Stimulated activated CD4-positive, alpha-beta T cell treated with anti-CD3 and anti-CD28 coated beads, Interleukin-12 subunit alpha, Interleukin-12 subunit beta, amount 100 ng/mL, for 48 hours (primary cell): ENCODE measurements at places on chromosomes 3 and 15.

- DNase-seq: no peak
Measured at GRCh38 chr3:55658270-55658669, 171.2 kb upstream of the WNT5A start.

DNA sequence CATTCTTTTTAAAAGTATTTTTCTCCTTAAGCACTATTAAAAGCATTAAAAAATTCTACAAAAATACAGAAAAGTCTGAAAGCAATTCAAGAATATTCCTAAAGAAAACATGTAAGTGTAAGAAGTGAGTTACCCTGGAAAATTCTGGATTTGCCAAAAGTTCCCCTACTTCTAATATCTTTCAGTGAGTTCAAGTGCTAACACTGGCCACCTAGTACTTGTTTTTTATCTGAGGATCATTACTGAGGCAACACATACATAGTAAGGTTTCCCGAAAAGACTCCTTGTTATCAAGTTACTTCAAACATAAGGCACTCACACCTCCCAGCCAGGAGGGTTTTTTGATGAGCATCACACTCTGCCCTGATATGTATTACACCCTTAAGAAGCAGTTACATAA, 158.4 kb downstream of the TIGIT start:
- DNase-seq: no peak

DNA sequence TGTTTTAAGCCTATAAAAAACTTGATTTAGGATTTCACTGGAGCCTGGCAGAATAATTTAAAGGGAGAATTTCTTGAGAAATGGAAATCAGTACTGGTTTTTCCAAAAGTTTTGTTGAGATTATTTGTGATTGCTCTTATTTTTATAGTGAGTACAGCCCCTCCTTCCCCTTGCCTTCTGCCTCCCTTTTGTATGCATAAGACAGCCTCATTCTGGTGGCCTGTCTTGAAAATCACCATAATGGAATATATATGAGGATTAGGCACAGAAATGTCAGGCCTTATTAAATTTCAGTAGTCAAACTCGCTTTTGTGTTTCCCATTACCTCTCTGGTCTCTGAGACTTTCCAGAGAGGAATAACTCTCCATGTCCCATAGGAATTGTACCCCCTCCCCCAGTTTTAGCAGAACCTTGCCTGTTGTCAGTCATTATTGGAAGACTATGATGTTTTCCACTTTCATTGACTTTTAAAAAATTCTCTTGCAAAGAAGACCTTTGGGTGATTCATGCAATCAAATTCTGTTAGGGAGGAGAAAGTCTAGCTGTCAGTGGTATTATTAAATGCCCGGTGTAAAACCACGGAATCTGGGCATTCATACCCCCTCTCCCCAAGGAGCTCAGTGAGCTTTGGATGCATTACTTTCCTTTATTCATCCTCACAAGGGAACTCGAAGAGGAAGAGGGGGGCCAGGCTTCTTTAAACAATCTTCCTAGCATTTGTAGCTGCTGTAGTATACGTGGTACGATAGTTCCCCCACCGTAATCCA, 171.6 kb upstream of the TSC22D2 start:
- no peak for DNase-seq

DNA sequence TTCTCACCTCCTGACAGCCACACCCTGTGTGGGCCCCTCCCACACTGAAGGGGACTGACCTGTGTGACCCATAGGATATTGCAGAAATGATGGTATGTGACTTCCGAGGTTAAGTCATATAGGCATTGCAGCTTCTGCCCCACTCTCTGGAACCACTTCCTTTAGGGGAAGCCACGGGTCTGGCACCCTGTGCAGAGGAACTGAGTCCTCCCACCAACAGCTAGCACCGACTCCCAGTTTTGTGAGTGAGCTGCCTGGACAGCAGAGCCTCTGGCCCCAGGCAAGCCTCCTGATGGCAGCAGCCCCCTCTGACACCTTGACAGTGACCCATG, 24.6 kb upstream of the SLC6A6 start:
- DNase-seq: peak; percentile 18

DNA sequence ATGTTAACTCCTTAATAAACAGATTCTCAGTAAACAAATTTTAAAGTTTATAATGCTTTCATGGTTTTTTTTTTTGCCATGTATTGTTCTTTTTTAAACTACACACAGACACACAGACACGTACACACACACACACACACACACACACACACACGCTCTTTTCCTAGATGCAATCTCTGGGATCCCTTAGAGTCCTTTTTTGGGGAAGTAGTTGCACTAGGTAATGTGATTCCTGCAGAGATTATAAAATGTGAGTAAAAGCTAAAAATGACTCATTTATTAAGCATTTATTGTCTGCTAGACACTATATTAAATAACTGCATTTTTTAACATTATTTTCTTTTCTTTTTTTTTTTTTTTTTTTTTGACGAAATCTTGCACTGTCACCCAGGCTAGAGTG, 19.9 kb downstream of the NDUFB5 start:
- DNase-seq: no peak

- DNase-seq: no peak
Measured at GRCh38 chr3:178583963-178584575, 47.8 kb downstream of the KCNMB2 start.

DNA sequence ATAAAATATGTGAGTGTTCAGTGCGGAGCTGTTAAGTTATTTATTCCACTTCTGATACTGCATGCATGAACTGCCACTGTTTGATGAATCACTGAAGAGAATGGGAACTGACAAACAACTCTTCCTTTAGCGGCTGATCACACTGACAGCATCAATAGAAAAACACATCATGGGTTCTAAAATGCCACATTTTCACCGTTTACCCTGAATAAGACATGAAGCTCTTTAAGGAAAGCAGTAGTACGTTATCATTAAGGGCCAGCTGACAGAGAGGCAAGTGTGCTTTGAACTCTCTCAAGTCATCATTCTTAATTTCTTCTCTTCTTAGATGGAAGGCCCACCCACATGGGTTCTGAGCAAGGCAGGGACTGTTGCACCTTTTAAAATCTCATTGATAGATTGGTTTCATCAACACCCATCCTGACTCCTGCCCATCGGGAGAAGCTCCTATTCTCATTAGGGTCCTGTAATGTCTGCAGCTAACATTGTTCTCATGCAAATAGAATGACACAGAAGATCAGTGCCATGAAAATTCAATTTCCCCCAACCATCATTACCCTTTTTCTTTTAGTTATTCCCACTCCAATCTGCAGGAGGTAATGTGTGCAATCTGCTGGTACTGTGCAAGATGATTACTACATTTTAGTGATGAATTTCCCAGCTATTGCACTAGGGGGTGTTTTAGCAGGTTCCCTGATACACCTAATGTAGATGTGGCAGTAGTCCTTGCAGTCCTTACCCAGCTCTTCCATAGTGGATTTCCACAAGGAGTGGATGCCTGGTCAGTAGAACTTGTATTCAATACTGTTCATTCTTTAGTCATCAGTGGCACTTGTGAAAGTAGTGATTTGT, 119.1 kb downstream of the ROBO2 start:
- no peak for DNase-seq

GRCh38 chr15:67670647-67671305, 128.3 kb downstream of the MAP2K5 start:
- DNase-seq: no peak

DNA sequence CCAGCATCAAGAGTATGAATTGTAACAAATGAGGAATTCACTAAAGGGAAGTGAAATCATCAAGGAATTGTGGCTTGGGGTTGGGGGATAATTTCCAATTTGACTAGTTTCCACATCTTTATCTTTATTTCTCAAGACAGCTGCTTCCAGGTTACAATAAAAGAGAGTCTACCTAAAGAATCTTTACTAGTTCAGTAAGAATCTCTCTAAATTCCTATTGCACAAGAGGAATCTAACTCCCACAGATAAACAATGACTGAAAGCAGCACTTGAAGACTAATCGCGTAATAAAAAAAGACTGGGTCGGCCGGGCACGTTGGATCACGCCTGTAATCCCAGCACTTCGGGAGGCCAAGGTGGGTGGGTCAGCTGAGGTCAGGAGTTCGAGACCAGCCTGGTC, 194.4 kb downstream of the KBTBD8 start:
- DNase-seq: no peak

DNA sequence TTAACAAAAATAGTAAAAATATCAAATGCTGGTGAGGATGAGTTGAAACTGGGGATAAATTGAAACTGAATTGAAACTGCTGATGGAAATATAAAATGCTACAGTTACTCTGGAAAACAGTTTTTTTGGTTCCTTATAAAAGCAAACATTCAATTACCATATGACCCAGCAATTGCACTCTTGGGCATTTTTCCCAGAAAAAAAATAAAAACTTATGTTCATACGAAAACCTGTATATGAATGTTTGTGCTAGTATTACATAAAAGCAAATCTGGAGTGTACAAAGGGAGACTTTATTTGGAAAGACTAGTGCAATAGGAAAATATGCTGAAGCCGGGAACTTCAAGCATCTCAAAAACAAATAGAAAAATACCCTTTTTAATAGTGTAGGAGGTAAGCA, 857.9 kb upstream of the CADM2 start:
- DNase-seq: no peak

DNA sequence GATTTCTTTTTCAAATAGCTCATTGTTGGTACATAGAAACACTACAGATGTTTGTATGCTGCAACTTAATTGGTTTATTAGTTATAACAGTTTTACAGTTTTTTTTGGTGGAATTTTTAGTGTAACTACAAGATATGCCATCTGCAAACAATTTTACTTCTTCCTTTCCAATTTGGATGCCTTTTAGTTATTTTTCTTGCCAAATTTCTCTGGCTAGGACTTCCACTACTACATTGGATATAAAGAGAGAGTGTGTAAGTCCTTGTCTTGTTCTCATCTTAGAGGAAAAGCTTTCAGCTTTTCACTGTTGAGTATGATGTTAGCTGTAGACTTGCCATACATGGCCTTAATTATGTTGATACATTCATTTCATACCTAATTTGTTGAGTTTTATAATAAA, 143.6 kb upstream of the EOMES start:
- DNase-seq: no peak

GRCh38 chr3:186330772-186331460, 31.1 kb downstream of the DGKG start:
- no peak for DNase-seq

DNA sequence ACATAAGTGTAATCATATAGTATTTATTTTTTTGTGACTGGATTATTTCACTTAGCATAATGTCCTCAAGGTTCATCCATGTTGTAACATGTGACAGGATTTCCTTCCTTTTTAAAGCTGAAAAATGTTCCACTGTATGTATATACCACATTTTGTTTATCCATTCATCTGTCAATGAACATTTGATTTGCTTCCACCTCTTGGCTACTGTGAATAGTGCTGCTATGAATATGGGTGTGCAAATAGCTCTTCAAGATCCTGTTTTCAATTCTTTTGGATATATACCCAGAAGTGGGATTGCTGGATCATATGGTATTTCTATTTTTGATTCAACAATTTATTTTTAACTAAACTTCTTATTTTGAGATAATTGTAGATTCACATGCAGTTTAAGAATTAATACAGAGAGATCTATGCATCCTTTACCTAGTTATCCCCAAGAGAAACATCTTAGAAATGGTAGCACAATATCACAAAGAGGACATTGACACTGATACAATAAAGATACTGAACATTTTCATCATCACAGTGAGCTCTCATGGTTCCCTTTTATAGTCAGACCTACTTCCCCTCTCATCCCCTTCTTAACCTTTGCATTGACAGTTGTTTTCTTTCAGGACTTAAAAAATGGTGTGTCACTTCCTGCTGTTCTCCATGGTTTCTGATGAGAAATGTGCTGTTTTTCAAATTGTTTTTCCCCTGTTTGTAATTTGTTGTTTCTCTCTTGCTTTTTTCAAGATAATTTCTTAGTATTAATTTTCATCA, 90.1 kb downstream of the SATB1 start:
- no peak for DNase-seq

GRCh38 chr3:71142441-71143161, 440.9 kb downstream of the FOXP1 start:
- DNase-seq: no peak
